ENCODE measurements at places on chromosomes 5 and 9. TPM values are rescaled to one million over a fixed set of nuclear protein-coding genes. Genes with fewer than 3 reads are reported as not detected.

GRCh38 chr5:124701873-124702425 is 44.5 kb downstream of the ZNF608 start:
- DNase-seq, result no peak

GRCh38 chr9:88006511-88007290 is 32.4 kb upstream of the CDK20 start:
- DNase-seq, result no peak

GRCh38 chr9:76394960-76395252 is 680 bp upstream of the RFK start:
- DNase-seq, result peak; percentile 62

- DNase-seq, result no peak
Measured at GRCh38 chr5:7396713-7397454, 946 bp downstream of the ADCY2 start.

DNA sequence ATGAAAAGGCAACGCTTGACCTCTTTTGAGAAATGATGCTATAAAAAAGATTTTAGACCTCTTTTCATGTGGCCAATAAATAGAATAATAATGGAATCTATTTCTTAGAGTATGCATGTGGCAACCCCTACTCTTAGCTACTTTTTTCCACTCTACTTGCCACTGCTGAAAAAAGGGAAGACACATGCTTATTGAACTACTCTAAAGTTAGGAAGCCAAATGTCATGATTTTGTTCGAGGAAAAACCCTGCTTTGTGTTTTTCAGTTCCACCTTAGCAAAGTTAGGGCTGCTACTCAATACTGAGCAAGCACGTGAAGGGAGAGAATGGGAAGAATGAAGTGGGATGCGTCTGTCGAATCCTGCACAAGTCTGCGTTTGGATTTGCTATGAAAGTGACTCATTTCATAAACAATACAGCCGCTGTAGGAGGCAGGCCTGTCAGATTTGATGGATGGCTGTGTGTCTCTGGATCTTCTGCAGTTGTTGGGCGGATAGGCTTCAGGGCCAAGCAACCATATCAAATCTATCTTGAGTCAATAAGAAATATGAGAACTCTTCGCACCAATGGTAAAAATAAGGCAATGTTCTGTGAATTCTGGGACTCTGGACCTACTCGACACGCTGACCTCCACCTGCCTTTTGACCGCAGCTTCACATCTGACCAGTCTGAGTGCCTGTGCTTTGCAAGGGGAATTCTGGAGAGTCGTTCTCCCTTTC is 333.6 kb downstream of the PIK3R1 start:
- DNase-seq, result no peak

GABRA1 gene
- total RNA-seq, result not detected

DNA sequence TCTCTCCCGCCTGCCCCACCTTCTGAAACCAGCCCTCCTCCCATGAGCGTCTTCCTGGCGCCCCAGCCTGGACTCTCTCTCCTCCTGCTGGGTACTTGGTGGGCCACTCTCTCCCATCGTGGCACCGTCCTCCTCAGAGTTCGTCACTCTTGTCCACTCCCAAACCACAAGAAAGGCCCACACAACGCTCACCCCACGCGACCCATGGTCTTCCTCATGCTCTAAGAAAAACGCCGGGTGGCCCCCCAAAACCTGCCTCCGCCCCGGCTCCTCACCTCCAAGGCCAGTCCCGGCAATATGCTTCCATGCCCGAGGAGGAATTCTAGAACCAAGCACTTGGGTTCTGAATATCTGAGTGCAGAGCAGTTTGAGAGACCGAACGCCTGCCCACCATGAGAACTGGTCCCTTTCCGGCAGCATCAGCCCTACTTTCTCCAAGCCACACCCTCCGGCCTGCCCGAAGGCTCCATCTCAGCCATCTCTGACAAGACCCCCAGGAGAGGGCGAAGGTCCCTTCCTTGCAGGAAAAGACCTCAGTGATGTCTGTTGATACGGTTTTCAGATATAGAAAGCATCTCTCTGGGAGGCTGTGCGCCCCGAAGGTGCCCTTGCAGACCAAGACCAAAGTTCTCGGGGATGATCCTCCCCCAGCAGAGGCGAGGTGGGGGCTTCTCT is 15.0 kb downstream of the SLC6A3 start:
- DNase-seq, result peak; percentile 22

Measured in Right ventricle myocardium superior (tissue), 1 donor.